Hypothalamus (tissue), 51 donors: ENCODE measurements at places on chromosomes 6 and 20.

GRCh38 chr6:111278731-111279130, 191.4 kb downstream of the SLC16A10 start:
- DNase-seq = no peak

GRCh38 chr20:59625214-59625922, 21.0 kb downstream of the PHACTR3 start:
- DNase-seq = no peak

- no peak for DNase-seq
Measured at GRCh38 chr6:1378065-1379016, 11.0 kb upstream of the FOXF2 start.

GRCh38 chr6:2258112-2258511, 12.7 kb upstream of the GMDS start:
- DNase-seq = no peak

- DNase-seq = no peak
Measured at GRCh38 chr6:134517868-134518267, 200.0 kb upstream of the SGK1 start.

DNA sequence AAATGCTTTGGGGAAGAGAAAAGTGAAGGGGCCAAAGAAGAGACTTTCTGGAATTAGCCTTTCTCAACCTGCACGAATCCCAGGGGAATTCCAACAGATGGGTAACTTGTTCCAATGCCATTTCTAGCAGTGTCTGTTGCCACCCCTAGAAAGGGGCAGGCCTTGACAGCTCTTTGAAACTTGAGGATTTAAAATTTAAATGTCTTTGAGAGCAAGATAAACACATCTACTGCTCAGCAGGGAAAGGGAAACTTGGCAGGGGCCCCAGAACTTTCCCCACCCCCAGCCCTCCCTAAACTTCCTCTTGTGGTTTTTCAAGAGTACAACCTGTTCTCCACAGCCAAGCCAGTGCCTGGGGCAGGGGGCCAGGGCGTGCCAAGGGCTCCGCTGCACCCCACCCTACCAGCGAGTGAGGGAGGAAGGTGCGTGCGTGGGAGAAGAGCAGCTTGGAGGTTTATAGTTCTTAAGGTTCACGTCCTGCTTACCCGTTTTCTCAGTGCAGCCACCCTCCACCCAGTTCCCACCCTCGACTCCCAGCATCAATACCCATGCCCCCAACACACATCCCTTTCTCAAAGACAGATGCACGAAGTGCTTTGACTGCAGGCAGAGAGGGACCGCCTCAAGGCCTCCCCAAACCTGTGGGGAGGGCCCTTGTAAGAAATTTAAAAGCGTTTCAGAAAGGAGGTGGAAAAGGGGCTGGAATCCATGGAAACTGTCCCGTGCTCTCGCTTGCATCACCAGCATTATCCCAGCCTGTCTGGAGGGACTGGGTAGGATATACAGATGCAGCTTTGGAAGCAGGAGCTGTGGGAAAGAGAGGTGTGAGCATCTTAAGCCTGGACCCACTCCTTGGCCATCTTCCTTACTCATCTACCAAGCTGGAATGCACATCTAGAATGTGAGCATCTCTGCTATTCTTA, 4.5 kb upstream of the TAF8 start:
- peak; percentile 51 for DNase-seq

- DNase-seq = no peak
Measured at GRCh38 chr6:88566746-88567534, 396.5 kb downstream of the RNGTT start.

GRCh38 chr6:56863366-56863765, 91.5 kb upstream of the BEND6 start:
- no peak for DNase-seq

- DNase-seq = no peak
Measured at GRCh38 chr6:28393912-28394662, 5.5 kb downstream of the ZSCAN12 start.

- DNase-seq = peak; percentile 68
Measured at GRCh38 chr20:11917663-11918062, at the start of gene BTBD3. Gene BTBD3, plus strand, starts transcription at chr20:11917893. Its CDS starts 383 bp downstream, at chr20:11918276.

GRCh38 chr6:170117111-170117972, 173.5 kb downstream of the DLL1 start:
- DNase-seq = no peak

DNA sequence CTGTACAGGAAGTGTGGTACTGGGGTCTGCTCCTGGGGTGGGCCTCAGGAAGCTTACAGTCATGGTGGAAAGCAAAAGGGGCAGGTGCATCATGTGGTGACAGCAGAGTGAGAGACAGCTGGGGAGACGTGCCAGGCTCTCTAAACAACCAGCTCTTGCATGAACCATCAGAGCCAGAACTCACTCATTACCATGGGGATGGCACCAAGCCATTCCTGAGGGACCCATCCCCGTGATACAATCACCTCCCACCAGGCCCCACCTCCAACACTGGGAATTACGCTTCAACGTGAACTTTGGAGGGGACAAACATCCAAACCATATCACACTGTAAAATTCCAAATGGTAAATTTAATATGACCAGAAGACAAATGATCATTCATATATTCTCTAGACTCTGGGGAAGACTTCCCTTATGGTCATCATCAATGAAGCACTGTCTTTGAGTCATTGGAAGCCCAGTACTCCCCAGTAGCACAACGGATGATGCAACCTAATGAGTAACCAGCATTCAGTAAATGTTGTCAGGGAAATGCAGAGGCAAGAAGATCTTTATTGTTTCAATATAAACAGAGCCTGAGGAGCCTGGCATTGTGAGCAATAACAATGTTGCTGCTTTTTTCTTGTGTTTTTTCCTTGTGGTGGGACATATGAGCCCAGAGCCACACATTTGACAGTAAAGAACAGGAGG, 48.2 kb upstream of the RALY start:
- peak; percentile 29 for DNase-seq

DNA sequence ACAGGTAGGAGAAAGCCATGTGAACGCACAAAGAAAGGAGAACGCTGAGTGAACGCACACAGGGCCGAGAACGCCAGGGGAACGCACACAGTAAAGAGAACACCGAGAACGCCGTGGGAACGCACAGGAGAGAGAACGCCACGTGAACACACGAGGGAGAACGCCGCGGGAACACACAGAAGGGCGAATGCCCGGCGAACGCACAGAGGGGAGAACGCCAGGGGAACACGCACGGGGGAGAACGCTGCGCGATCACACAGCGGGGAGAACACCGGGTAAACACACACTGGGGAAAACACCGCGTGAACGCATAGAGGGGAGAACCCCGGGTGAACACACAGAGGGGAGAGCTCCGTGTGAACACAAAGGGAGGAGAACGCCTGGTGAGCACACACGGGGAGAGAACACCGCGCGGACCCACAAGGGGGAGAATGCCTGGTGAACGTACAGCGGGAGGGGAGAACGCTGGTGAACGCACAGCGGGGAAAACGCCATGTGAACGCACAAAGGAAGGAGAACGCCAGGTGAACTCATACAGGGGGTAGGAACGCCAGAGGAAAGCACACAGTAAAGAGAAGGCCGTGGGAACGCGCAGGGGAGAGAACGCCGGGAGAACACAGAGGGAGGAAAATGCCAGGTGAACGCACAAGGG, 55.3 kb downstream of the RNASET2 start:
- no peak for DNase-seq

DNA sequence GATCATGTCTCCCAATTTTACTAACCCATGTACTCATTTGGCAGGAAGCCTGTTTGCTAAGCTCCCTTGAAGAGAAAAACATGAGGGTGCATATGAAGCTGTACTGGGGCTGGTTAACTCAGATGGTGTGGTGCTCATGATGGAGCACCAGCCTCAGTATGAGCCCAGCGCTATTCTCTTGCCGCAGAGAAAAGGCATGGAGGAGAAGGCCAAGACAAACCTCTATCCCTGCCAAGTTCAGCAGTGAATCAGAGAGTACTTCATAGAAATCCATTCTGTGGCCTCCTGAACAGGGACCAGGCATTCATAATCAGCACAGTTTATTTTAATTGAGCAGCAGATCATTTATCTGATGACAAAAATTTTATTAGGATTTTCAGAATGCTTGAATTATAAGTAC, 398.1 kb downstream of the LMBRD1 start:
- DNase-seq = no peak

- no peak for DNase-seq
Measured at GRCh38 chr20:19265646-19266374, 53.4 kb downstream of the SLC24A3 start.

DNA sequence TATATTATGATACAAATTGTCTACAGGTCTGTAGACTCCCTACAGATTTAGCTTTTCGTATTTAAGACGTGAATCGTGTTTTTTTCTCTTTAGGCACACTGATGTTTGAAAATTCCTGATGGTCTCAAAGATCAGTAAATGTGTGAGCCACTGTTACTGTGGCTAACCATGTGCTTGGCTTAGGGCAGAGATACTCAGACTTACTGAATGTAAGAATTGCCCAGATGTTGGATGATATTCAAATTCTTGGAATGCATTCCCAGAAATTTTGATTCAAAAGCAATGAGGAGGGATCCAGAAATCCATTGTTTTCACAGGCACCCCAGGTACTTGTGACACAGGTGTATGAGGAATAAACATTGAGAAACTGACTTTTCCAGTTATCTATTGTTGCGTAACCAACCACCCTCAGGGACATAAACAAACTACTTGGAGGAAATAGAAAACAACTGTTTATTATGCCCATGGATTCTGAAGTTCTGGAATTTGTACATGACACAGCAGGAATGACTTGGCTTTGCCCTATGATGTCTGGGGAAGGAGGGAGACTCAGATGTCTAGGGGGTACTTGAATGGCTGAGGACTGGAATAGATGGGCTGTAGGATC, 339.6 kb upstream of the CITED2 start:
- no peak for DNase-seq

GRCh38 chr20:59382157-59382725, 81.8 kb downstream of the EDN3 start:
- DNase-seq = no peak

DNA sequence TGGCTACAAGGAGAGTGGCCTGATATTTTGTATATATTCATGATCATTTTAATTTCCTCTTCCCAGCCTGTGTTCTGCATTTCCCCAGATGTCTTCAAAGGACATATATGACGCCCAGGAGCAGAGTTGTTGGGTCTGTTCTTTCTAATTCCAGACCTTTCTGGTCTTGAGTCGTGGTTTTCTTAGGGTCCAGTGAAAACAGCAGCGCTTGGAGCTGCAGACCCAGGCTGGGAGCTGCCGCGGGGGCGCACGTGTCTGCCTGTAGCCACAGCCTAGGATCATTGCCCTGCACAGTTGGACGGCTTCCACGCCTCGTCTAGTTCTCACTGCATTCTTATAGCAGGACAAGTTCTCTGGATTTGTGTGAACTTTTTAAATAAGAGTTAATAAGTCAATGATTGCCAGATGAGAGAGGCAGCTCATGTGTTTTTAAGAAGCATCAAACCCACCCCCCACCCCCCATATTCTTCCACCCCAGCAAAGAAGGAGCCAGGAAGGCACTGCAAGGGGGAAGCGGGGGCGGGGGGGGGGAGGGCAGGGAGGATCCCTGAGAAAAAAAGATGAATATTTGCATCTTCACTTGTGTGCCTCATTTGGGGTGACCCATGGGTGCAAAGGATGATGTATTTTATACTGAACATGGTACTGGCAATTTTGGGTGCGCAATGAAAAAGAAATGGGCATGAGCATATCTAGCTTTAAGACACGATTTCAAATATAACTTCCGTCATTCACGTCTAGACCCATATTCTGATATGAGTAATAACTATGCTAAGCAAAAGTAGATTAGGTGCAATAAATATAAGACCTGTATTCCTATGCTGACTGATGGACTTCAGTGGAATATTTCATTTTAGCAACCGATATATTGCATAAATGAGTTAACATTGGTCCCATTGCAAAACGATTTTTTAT, 160.0 kb downstream of the TBXT start:
- DNase-seq = no peak

DNA sequence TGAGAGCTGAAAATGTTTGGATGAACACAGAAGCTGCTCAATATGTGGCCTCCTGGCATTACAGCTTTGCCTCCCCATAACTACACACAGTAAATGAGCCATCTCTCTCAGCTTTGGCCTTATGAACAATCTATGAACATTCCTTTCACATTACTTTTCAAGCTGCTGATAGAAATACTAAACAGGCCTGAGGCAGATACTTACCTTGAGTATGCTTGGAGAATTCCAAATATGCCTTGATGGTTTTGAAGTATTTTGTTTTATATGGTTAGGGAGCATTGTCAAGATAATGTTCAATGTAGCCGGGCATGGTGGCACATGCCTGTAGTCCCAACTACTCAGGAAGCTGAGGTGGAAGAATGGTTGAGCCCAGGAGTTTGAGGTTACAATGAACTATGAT, 104.5 kb downstream of the CD24 start:
- no peak for DNase-seq

DNA sequence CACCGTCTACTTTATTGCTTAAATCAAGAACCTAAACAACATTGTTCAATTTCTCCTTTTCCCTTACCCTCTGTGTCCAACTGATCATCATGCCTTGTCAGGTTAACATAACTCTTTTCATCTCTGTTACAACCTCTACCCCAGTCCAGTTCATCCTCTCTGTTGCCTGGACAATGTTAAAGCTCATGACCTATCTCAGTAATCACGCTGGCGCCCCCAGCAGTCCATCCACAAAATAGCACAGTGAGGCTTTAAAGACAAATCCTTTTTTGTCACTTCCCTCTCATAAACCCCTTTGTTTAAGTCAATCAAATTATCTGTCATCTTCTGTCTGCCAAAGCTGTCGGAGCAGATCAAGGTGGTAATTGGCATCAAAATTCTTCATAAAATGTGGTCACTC, 140.1 kb downstream of the QKI start:
- DNase-seq = no peak

- DNase-seq = no peak
Measured at GRCh38 chr6:40999569-40999968, 39.5 kb downstream of the UNC5CL start.

DNA sequence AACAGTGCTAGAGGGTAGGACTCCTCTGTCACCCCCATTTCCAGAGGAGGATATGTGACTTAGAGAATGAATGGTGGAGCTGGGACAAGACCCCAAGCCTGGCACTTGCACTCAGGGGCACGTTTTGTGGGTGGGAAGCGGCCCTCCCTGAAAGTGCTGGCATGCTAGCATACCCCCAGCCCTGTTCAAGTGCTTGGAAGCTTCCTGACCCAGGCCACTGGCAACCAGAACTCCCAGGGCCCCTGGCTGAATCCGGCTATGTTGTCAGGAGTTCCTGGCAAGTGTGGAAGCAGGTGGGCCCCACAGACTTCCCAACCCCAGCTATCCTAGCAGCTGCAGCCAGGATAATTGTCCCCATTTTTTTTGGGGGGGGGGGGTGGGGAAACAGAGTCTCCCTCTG, 35.6 kb upstream of the TGM2 start:
- no peak for DNase-seq

- DNase-seq = no peak
Measured at GRCh38 chr20:63196768-63197470, 19.0 kb downstream of the YTHDF1 start.

- DNase-seq = no peak
Measured at GRCh38 chr20:45012682-45013302, 46.5 kb downstream of the STK4 start.
